ENCODE measurements at places on chromosomes 6 and 20.

GRCh38 chr6:138499303-138500018, at the start of gene NHSL1:
NHSL1 (minus strand) TSS chr6:138499494; CDS start chr6:138499290, 204 bp downstream.
- DNase-seq = peak; percentile 71

GRCh38 chr6:20833881-20834515, 299.7 kb downstream of the CDKAL1 start:
- DNase-seq = no peak

GRCh38 chr6:107695061-107695720, 128.9 kb downstream of the SCML4 start:
- DNase-seq = no peak

DNA sequence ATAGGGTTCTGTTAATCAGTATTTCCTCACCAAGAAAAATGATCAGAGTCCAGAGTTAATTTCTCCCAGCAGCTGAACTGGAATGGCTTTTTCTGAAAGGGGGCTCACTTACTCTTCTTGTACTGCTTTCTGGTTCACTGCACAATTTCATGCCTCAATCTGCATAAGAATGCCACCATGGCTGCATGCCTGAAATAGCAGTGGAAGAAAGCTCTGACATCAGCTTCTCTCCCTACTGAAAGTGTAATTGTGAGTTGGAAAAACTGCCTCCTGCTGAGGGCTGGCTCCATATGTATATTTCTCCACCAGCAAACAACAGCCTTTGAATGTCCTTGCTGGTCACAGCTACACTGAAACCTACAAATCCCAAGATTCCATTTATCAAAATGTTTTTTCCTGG, 1027.2 kb upstream of the GJE1 start:
- DNase-seq = peak; percentile 5

DNA sequence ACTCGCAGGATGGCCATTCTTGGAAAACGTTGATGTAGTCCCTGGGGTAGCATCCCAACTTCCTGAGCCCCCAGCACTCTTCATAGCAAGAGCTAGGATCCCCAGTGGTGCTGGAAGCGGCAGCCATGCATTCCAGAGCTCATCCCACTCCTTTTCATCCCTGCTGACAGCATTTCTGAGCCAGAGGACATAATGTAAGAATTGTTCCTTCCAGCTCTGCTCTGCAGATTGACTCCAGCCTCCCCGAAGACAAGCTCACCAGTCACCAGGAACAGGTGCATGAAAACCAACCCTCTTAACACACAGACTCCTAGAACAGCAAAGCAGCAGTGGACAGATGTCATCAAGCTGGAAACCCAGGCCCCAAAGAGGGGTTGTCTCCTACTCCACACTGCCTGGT, 3.8 kb downstream of the SLC13A3 start:
- DNase-seq = no peak

DNA sequence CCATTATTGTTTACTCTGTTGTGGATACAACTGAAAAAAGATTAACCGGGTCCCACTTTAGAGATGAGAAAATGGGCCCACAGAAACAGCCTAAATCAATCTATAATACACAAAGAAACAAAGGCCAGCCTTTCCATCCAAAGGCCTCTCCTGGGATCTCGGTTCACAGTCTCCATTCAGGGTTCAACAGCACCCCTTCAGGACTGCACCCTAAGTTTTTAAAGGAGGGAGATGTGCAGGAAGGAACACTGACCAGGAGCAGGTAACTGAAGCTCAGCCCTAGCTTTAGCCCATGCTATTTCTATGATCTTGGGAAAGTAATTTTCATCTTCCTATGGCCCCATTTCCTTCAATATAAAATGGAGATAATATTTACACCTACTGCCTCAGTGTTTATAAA, 147.7 kb downstream of the BTBD9 start:
- DNase-seq = no peak

- DNase-seq = no peak
Observed at GRCh38 chr6:135880066-135880972, 28.8 kb downstream of the PDE7B start.

GRCh38 chr20:52219441-52219840, 27.9 kb upstream of the ZFP64 start:
- no peak for DNase-seq

DNA sequence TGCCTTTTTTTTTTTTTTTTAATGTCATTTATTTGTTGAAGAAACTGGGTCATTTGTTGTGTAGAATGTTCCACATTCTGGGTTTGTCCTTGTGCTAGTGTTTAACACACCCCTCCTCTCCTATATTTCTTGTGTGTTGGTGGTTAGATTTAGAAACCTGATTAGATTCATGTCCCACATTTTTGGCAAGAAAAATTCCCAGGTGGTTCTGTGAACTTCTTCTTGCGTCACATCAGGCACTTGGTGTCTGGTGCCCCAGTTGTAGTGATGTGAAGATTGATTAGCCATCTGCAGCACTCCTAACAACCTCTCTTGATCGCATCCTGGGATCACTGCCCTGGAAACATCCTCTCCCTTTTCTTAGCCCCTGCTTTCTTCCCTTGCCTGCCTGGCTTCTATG, 7.8 kb downstream of the PIGT start:
- DNase-seq = no peak

- no peak for DNase-seq
Observed at GRCh38 chr20:47862574-47863240, 77.4 kb upstream of the SULF2 start.

GRCh38 chr6:152271776-152272464, 365.2 kb downstream of the SYNE1 start:
- DNase-seq = no peak

GRCh38 chr6:33295621-33296369, 2.9 kb downstream of the RGL2 start:
- DNase-seq = no peak

DNA sequence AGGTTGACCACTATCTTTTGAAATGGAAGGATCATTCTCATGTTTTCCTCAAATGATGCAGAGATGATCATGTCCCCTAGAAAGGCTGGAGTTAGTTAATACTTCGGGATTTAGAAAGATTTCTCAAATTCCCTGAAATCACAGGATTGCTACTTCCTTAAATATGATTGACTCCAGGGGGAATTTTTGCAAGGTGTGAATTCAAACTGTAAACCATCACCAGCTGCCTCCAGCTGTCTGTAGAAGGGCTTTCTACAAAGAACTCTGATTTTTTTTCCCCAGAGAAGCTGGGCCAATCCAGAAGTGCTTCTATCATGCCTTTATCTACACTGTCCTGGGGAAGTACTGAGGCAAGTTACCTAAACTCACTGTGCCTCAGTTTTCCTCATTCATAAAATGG, 114.5 kb downstream of the EDN1 start:
- no peak for DNase-seq

DNA sequence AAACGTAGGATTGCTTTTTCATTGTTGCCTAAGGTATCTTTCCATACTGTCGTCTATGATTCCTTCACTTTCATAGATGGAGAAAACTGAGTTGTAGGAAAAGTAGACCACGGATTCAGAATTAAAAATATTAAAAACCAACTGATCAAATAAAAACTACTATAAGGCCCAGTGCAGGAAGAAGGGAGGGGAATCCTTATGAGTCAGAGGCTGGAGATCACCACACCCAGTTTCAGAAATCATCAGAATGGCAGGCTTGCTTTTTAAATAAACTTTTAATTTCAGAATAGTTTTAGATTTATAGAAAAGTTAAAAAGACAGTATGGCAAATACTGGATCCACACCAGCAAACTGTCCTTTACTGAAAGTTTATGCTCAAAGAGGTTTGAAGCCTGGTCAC, 32.0 kb upstream of the POPDC3 start:
- no peak for DNase-seq

- DNase-seq = no peak
Observed at GRCh38 chr20:56360908-56361205, 2.1 kb downstream of the FAM210B start.

GRCh38 chr20:521860-522259, 21.7 kb downstream of the CSNK2A1 start:
- no peak for DNase-seq

DNA sequence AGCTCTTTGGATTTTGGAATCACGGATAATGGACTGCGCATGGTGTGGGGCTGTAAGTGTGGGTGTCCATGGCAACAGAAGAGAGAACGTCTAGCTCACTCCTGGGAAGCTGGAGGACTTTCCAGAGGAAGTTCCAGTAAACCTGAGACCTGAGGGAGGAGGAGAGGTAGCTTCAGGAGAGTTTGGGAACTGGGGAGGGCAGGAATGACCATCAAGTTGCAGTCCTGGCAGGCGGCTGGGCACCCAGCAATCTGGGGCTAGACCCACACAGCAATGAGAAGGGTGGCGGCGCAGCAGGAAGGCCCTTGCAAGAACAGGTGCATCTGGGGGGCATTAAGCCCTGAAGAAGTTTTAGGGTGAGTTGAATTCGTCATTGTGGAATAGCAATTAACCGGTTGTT, 95.9 kb downstream of the FOXC1 start:
- DNase-seq = no peak
